ENCODE measurements at places on chromosomes 4 and X.

DNA sequence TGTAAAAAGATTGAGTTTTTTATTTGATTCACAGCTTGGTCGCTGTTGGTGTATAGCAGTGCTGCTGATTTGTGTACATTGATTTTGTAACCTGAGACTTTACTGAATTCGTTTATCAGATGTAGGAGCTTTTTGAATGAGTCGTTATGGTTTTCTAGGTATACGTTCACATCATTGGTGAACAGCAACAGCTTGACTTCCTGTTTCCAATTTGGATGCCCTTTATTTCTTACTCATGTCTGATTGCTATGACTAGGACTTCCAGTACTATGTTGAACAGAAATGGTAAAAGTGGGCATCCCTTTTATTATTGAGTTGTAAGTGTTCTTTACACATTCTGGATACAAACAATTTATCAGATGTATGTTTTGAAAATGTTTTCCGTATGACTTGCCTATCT is 76.0 kb downstream of the ADGRG4 start:
- no peak for DNase-seq

DNA sequence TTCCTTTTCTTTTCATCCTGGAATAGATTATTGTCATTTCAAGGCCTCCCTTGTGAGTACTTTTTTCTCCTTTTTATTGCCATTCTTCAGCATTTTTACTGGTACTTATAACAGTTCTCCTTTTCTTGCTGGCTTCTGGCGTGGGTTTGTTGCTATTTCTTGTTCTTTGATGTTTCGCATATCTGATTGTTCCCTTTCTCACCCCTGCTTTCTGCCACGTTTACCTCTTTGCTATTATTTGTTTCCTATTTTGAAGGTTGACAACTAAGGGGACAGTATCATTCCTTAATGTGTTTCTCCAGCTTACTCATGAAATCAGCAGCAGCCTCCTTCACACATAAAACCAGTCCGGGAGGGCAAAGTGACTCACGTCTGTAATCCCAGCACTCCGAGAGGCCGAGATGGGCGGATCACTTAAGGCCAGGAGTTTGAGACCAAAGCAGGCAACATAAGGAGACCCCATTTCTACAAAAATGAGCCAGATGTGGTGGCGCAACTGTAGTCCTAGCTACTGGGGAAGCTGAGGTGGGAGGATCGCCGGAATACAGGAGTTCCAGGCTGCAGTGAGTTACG is 72.6 kb downstream of the DMD start:
- DNase-seq = no peak

DNA sequence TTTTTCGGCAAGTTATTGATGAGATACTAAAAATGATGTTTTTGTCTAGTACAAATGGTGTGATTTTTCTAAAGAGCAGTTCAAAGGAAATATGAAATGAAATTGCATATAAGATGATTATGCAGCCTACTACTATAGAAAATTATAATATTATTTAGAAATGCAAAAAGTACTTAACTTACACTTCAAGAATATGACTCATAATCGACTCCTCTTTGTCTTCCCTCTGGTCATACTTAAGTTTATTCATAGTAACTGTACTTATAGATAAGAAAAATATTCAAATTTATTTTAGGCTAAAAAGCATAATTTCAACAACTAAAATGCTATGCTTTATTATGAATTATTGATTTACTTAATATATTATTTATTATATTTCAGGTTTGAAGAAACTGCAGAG is 33.2 kb downstream of the CEP44 start:
- DNase-seq = no peak

DNA sequence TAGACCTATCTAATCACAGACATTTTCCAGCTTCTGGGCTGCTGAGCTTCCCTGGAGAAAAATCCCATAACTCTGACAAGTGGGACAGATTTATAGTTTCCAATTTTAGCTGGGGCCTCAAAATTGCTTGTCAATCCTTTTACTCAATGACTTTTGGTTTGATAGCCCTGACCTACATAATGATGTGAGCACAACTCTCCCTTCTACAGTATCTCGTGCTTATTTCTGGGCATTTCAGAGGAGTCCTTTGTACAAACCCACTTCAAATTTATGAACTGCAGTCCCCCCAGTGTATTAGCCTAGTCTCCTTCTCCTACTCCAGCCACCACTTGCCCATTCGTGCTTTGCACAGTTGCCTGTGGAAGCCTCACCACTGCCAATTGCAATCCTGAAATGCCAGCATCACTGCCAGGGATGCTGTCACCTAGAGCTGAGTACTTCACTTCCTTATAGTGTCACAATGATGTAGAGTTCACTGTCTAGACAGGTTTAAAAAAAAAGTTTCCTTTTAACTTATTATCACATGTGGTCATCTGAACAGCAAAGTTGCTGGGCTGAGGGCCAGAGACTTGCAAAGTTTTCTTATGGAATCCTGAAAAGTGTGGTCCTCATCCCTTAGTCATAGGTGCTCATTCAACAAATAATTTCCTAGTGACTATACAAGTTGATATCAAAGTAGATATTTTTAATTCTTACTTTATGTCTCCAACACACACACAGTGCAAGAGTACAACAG is 21.2 kb downstream of the TRAM1L1 start:
- DNase-seq = no peak

GRCh38 chr4:40699648-40700047 is 50.1 kb upstream of the NSUN7 start:
- no peak for DNase-seq

GRCh38 chrX:153903991-153904957 is at the start of gene AVPR2:
TSS of gene AVPR2 (plus strand) at chrX:153904673. CDS start at chrX:153905146, 473 bp downstream.
- DNase-seq = no peak

DNA sequence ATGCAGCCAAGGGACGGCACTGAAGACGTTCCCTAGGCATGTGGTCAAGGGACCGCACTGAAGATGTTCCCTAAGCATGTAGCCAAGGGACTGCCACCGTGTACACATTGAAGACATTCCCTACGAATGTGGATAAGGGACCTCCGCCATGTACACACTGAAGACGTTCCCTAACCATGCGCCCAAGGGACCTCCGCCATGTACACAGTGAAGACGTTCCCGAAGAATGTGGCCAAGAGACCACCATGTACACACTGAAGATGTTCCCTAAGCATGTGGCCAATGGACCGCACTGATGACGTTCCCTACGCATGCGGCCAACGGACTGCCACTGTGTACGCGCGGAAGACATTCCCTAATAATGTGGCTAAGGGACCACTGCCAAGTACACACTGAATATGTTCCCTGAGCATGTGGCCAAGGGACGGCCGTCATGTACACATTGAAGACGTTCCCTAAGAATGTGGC is 48.4 kb downstream of the DHRSX start:
- no peak for DNase-seq

GRCh38 chrX:129983575-129984110 is 1.2 kb downstream of the BCORL1 start:
- DNase-seq = no peak

DNA sequence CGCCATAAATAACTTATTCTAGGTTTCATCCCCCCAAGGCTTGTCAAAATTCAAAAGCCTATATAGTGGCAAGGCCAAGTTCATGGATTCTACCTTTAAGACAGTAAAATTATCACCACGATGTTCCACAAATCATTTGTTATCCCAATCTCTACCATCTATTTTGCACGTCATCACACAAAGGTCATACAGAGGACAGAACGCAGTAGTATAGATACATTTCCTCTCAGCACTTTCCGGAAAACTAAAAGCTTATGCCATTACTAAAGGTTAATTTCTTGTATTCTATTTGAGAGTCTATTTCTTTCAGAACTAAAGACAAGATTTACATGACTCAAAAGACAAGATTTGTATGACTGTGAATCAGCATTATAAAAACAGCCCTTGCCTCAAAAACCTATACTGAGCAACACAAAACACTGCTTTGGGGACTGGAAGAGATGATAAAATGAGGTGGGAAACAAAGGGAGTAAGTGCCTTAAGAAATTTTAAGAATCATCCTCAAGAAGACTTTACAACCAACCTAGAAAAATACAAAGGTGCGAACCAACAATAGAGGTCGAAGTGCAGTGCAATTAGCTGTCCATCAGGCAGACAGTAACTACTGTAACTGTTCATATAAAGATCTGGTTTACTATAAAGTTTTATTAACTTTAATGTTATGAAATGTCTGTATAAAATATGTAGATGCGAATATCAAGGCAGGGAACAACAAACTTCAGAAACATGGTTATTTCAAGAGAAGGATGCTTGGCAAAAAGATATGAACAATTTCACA is 7.6 kb downstream of the UBE2D3 start:
- DNase-seq = no peak

- DNase-seq = no peak
These were observed 204.3 kb upstream of the TLL1 start for GRCh38 chr4:165668694-165669093.

DNA sequence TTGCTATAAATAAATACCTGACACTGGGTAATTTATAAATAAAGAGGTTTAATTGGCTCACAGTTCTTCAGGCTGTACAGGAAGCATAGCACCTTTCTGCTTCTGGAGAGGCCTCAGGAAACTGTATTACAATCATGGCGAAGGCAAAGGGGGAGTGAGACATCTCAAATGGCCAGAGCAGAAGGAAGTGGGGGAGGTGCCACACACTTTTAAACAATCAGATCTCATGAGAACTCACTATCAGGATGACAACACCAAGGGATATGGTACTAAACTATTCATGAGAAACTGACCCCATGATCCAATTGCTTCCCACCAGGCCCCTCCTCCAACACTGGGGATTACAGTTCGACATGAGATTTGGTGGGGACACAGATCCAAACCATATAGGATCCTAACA is 11.7 kb upstream of the TCEAL9 start:
- DNase-seq = no peak

- peak; percentile 23 for DNase-seq
These were observed 61.1 kb upstream of the VAMP7 start for GRCh38 chrX:155819966-155820491.

GRCh38 chr4:136150046-136150445 is 1382.2 kb downstream of the PCDH18 start:
- DNase-seq = no peak

DNA sequence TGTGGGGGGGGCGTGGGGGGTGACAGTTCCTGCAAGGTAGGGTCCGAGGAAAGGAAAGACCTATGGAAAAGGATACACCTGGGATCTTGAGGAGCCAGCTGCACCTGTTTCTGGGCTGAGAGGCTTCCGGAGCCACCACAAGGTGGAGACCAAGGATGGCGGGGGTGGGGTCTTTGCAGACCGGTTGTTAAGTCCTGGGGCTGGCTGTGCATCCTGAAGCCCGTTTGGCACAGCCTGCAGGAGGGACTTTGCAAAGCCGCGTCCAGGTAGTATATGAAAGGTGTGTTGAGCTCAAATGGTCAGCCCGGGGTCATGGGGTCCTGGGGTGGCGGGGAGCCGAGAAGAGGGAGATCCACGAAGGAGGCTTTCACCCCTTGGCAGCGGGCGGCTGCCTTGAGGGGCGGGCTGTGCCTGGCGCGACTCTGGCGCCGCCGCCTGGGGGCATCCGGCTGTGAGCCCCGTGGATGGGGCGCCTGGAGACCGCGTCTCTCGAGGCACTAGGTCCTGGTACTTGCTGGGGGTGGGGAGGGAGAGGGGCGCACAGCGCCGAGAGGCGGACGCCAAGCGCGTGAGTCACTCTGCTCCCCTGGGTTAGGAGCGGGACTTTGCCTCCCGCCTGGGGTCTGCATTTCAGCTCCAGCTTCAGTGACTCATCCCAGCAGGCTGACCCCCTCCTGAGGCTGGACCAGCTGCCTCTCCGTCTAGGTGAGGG is 58.2 kb upstream of the DYNLT3 start:
- peak; percentile 6 for DNase-seq

Measured in frontal cortex (tissue), 4 donors.